ENCODE measurements at places on chromosomes 6 and 20. TPM values are rescaled to one million over a fixed set of nuclear protein-coding genes. Genes with fewer than 3 reads are reported as not detected.

Gene TMX4
- 18.1 TPM for total RNA-seq

Gene RREB1
- total RNA-seq, result 21.4 TPM

Gene OR2B6
- total RNA-seq, result 0.09 TPM

DNA sequence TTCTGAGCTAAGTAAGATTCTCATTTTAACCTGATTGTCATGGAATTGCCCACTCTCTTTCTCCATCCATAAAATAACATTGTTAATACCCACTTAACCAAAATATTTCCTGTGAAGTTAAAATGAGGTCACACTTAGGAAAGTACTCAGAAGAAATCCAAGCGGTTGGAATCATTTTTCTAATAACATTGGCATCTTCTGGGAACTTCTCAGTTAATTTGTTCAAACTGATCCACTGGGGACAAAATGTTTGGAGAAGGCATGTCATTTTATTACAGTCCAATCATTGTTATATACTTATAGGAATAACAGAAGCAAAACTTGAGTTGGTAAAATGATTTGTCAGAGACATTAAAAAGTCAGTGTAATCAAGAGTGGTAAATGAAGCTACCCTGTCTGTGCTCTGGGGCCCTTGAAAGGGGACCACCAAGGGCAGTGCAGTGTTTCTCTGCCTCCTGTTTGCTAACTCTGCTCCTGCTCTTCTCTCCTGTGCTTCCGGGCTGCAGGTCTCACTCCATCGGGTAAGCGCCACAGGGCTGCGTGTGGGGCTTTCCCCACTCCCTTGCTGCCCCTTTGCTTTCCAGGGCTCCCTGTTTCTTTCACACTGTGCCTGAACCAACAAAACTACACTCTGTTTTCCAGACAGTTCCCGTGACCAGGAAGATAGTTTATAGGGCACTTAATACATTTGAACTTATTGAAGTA, 50.1 kb downstream of the HDDC2 start:
- H3K4me1 ChIP-seq, result peaks cover 2% of the 10 kb centered on the region
- no peak overlapping the region for H3K27ac ChIP-seq
- H3K27me3 ChIP-seq, result no peaks in the 10 kb centered on the region
- no peak for DNase-seq

GRCh38 chr20:1943275-1944002, 48.2 kb downstream of the SIRPA start:
- peaks cover 8% of the 10 kb centered on the region for H3K27me3 ChIP-seq

DNA sequence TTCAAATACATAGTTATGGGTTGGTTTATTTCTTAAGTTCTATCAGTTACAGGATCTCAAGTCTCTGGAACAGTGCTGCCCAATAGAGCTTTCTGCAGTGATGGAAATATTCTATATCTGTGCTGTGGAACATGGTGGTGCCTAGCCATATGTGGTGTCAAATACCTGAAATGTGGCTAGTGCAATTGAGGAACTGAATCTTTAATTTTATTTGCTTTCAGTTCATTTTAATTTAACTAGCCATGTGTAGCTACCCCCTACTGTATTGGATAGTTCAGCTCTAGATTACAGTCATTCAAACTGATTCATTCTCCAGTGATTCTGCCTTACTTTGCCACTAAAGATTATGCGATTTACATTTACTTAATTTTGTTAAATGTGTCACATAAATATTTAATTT, 503.2 kb downstream of the CDKAL1 start:
- H3K4me3 ChIP-seq, result no peak overlapping the region
- no peaks in the 10 kb centered on the region for H3K36me3 ChIP-seq
- peaks cover 4% of the 10 kb centered on the region for H3K4me1 ChIP-seq
- no peak overlapping the region for H3K27ac ChIP-seq
- H3K27me3 ChIP-seq, result no peaks in the 10 kb centered on the region

GRCh38 chr6:166916824-166917223, 39.5 kb downstream of the RNASET2 start:
- no peak for DNase-seq
- H3K27me3 ChIP-seq, result no peaks in the 10 kb centered on the region
- H3K27ac ChIP-seq, result no peak overlapping the region
- H3K4me1 ChIP-seq, result no peaks in the 10 kb centered on the region
- no peaks in the 10 kb centered on the region for H3K36me3 ChIP-seq

Data from muscle of leg (tissue), 16 donors.